AG04450 (cell line): ENCODE measurements at places on chromosomes 13 and 19. TPM values are rescaled to one million over a fixed set of nuclear protein-coding genes. Genes with fewer than 3 reads are reported as not detected.

Gene DMKN
- polyA plus RNA-seq: 1.3 and 1.6 TPM in 2 replicates

Gene CPAMD8
- 0.38 and 0.56 TPM in 2 replicates for polyA plus RNA-seq

GRCh38 chr13:65937251-65937650, 1292.9 kb downstream of the PCDH9 start:
- no peak for DNase-seq

DNA sequence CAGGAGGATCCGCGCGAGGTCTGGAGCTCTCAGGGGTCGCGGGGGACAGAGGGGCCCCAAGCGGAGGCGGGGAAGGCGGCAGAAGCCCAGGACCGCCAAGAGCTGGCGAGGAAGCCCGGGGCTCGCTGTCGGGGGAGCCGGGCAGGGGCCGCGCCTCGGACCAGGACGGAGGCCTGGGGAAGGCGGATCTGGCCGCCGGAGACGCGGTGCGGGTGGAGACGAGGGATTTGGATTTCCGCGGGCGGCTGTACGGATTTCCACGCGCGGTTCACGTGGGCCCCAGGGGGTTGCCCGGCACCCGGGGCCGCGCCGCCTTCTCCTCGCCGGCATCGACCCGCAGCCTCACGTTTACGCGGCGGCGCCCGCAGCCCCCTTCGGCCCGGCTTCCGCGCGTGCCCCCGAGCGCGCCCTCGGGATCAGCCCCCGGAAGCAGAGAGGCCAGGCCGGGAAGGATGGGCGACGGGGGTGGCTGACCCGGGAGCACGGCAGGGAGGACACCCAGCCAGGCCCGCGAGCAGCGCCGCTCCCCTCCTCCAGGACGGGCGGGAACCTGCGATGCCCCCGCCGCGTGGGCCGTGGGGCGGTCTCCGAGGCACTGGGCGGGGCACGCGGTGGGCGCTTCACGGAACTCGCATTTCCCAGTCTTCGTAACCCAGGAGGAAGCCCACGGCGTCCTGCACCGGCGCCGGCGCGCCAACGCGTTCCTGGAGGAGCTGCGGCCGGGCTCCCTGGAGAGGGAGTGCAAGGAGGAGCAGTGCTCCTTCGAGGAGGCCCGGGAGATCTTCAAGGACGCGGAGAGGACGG, 4.7 kb downstream of the F7 start:
- DNase-seq: no peak

GRCh38 chr13:75372517-75372916, 109.5 kb downstream of the TBC1D4 start:
- no peak for DNase-seq

DNA sequence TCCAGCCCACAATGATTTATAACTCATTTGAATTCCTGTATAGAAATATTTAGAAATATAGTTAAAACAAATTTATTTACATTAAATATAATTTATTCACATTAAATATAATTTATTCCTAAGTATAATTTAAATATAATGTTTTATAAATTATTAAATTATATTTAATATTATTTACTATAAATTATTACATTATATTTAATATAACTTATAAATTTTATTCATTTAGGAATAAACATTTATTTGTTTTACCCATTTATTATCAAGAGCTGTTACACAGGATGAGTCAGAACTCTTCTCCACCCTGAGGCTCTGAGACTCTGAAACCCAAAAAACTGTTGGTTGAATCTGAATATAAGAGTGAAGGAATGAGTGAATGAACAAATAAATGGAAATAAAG, 170.9 kb upstream of the OBI1 start:
- no peak for DNase-seq

DNA sequence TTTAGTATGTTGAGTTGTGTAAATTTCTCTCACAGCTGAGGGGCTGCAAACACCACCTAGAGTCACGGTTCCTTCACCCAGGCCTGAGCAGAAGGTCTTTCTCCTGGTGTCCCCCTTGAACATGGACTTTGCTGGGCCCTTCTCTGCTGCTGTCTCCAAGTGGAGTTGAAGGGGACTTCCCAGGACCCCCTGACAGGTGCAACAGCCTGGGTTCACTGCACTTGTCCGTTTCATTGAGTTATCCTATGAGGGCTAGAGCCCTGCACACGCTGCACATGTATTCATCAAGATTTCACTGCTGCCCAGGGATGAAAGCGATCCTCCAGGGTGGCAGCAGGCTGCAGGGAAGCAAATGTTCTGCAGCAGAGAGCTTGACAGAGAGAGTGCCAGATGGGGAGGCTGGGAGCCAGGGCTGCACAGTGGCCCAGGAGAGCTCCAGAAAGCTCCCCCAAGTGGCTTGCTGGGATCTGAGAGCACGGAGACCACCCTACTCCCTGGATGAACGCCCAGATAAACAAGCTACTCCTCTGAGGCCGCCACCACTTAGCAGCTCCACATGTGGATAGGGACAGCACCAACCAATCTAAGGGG, 10.3 kb downstream of the TMEM272 start:
- no peak for DNase-seq

- peak; percentile 54 for DNase-seq
Measured at GRCh38 chr19:44684892-44685863, 13.8 kb upstream of the CEACAM16 start.

DNA sequence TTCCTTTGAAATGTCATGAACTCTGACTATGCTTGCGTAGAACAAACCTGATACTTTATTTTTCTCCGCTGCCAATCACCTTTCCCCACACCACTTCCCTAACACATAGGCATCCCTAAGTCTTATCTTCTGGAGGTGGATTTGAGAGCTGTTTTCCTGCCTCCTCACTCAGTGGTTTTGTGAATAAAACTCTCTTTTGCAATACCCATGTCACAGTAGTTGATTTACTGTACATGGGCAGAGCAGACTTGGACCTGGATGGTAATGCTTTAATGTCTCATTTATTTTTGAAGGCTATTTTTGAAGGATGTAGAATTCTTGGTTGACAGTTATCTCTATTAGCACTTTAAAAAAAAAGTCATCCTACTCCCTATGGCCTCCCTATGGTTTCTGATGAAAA, 881.8 kb downstream of the SLITRK5 start:
- DNase-seq: no peak

DNA sequence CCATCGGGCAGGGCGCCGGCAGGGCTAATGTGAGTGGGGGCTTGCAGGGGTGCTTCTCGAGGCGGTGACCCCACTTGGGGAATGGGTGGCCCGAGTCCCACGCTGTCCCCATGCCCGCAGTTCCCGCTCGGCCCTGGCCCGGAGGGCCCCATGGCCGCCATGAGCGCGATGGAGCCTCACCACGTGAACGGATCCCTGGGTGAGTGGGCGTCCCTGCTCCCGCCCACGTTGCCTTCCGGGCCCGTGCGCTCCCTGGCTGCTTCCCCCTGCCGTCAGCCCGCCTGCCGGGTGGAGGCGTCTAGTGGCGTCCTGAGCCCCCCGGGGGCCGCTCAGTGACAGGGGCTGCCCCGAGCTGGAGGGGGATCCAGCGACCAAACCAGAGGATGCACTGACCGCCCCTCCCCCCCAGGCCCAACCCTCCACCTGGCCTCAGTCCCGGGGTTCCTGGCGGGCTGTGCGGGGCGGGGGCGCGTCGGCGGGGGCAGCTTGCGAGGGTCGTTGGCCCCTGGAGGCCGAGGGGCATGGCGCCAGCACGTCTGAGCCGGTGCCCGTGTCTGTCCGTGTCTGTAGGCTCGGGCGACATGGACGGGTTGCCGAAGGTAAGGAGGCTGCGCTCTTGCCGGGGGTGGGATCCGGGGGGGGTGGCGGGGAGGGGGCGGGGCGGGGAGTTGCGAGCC, 4.8 kb downstream of the ISYNA1 start:
- DNase-seq: no peak

DNA sequence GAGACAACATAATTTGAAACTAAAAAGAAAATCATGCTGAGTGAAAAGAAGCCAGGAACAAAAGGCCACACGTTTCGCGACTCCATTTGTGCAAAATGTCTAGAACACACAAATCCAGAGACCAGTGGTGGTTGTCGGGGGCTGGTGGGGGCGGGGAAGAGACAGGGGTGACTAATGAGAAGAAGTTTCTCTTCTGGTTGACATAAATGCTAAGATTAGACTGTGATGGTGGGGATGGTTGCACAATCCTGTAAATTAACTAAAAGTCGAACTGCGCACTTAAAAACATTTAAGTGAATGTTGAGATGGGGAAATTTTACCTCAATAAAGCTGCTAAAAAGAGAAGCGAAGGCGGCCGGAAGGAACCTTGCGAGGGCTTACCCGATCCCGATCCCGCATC, 7.1 kb downstream of the AKAP8 start:
- DNase-seq: no peak

DNA sequence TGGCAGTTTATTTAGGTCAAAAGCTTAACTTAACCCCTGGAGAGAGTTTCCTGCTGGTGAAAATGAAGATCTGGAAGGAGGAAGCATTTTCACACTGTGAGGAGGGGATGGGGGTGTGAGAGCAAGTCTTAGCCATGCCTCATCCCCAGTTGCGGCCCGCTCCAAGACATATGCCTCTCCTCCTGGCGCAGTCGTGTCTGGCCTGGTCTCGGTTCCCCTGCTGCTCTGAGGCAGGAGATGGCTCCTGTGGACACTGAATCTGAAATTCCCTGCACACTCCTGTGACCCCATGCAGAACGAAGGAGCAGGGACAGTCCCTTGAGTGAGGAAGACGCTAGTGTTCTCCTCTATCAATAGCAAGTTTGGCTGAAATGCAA, 360 bp upstream of the ZNF69 start:
- no peak for DNase-seq

DNA sequence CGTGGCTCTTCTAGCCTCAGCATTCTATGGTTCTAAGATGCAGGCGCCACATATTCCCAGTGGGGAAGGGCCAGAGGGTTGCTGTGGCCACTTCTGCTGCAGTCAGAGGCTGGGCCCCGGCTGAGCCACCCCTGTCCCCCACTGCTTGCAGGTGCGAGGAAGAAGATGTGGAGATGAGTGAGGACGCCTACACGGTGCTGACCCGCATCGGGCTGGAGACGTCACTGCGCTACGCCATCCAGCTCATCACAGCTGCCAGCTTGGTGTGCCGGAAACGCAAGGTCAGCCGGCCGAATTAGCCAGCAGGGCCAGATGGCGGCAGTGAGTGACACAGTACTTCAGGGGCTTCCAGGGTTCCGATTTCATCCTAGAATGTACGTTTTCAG, 2.0 kb downstream of the LHB start:
- no peak for DNase-seq

GRCh38 chr19:1752757-1753728, at the start of gene ONECUT3:
TSS of gene ONECUT3 (plus strand) at chr19:1753506. CDS start at chr19:1753663, 157 bp downstream.
- DNase-seq: no peak

DNA sequence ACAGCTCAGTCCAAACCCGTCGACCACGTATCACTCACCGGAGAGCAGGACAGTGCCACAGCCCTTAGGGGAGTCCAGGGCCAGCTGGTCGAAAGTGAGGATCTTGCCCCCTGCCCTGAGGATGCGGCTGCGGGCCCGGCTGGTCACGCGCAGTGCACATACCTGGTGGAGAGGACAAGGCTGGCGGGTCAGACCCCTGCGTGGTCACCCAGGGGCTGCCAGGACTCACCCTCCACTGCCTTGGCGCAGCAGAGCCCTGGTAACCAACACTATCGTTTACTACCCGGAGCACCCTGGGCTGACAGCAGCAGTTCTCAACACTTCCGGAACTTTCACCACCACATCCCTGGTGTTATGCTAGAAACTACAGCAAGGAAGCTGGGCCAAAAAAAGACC, 1.2 kb upstream of the FAM83E start:
- no peak for DNase-seq

GRCh38 chr19:32181216-32181920, 164.0 kb upstream of the ZNF507 start:
- no peak for DNase-seq
